Neural progenitor cell (in vitro differentiated cells): ENCODE measurements at places on chromosomes 3 and 15.

DNA sequence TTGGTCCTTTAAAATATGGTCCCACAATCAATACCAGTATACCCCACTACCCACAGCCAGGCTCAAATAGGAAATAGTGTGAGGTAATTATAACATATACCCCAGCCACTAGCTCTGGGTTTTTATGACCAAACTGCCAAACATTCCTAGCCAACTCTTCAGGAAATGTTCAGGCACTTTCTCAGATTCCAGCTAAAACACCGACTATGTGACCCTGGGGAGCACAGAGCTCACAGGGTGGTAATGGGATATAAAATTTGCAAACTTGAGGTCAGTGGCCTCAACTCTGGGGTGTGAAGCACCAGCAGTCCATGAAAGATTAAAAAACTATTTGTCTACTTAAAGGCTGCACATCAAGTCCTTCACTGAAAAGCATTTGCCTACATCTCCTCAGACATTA, 12.9 kb downstream of the FBN1 start:
- DNase-seq, result no peak

- peak; percentile 80 for DNase-seq
Observed at GRCh38 chr3:125141596-125142419, 70.7 kb downstream of the SLC12A8 start.

GRCh38 chr15:64125978-64126377, 25.6 kb upstream of the SNX22 start:
- DNase-seq, result no peak

DNA sequence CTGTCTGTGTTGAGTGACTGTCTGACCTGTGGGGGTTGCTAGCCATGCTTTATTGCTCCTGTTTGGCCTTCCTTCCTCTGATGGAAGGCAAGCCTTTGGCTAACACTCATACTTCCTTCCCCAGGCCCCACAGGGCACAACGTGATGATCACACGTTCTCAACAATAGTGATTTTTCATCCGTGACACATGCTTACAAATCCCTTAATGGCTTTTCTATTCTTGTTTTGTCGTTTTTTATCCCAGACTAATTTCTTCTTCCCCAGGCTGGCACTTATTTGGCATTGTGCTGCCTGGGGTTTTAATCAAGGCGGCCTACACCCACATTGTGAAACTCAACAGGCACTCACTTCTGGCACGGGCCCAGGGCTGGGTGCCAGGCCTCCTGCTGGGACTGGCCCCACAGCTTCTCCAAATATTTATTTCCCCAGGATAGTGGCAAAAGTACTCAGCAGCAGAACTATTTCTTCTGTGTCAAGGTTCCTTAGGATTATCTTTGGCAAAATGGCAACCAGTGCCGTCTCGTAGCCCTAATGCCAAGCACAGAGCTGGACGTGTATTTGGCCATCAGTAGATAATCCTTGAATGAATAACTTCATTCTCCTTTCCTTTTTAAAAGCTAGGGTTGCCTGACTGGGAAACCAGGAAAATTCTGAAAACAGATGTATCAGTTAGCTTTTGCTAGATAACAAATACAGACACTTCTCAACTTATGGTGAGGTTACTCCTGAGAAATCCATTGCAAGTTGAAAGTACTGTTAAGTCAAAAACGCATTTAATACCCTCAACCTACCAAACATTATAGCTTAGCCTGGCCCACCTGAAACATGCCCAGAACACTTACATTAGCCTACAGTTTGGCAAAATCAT, 30.6 kb downstream of the CMTM7 start:
- DNase-seq, result no peak

GRCh38 chr3:9071936-9072666, 108.8 kb upstream of the RAD18 start:
- DNase-seq, result no peak

GRCh38 chr3:134802428-134803050, 7.5 kb downstream of the EPHB1 start:
- no peak for DNase-seq

- DNase-seq, result no peak
Observed at GRCh38 chr3:23264413-23264812, 61.3 kb downstream of the UBE2E2 start.

- no peak for DNase-seq
Observed at GRCh38 chr15:38650936-38651327, 86.3 kb upstream of the RASGRP1 start.

DNA sequence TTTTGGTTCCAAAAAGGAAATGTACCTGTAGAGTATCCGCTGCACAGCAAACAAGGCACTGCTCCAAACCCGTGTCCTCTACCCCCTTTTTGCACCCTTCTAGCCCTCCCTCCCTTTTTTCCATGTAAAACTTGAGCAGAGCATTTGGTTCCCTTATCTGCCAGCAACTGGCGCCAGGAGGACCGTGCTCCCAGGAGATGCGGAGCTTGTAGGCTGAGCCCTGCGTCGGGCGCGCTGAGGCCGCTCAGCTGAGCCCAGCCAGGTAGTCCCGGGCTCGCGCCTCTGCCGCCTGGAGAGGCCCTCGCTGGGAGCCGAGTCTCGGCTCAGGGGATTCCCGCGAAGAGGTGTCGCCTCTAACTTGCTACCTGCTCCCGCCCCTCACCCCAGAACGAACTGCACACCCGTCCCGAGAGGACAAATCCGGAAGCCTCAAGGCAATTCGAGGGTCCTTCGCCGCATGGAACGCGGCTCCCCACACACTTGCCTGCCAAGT, 575 bp downstream of the TRPM7 start:
- DNase-seq, result peak; percentile 83

DNA sequence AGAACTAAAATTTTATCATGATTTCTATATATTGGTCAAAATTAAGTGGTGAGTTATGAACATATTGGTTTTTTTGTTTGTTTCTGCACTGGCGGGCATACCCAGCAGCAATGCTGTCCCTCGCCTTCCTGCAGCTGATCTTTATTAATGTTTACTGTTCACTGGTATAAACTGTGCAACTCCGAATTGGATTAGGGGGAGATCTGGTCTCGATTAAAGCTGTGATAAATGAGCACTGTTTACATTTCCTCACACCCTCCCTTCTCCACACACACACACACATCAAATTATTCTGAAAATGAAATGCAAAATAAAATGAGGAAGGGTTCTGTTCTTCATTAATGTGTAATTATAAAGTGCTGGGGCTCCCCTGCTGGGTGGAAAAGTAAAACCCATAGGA, 48.5 kb upstream of the DAZL start:
- no peak for DNase-seq

DNA sequence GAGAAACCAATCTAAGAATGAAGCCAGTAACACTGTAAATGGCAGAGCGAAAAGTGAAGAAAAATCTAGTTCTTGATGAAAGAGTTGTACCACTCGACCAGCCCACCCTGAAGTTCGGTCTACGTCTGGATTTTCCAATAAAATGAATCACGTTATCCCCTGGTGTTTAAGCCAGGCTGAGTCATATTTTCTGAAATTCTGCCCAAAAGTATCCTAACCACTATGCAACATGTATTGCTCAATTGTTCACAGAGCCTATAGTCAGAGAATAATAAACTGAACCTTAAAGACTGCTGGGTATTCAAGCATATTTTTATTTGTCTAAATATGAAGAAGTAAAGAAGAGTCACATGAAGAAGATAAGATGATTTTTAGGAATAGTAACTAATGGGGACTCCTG, 245.7 kb downstream of the FGF12 start:
- no peak for DNase-seq

DNA sequence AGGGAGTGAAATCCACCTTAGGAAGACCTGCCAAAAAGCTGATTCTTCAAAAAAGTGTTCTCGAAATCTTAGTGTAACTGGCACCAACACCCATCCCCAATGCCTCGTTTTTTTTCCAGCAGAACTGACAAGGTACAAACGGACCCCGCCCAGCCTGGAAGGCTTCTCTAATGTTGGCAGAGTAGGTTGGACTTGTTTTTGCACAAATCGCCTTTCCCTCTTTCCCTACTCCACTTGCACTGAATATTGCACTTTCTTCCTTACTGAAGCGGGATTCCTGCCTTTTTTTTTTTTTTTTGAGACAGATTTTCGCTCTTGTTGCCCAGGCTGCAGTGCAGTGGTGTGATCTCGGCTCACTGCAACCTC, 544 bp upstream of the TIMMDC1 start:
- peak; percentile 25 for DNase-seq

- DNase-seq, result peak; percentile 42
Observed at GRCh38 chr3:131568460-131568859, 65.7 kb upstream of the MRPL3 start.

DNA sequence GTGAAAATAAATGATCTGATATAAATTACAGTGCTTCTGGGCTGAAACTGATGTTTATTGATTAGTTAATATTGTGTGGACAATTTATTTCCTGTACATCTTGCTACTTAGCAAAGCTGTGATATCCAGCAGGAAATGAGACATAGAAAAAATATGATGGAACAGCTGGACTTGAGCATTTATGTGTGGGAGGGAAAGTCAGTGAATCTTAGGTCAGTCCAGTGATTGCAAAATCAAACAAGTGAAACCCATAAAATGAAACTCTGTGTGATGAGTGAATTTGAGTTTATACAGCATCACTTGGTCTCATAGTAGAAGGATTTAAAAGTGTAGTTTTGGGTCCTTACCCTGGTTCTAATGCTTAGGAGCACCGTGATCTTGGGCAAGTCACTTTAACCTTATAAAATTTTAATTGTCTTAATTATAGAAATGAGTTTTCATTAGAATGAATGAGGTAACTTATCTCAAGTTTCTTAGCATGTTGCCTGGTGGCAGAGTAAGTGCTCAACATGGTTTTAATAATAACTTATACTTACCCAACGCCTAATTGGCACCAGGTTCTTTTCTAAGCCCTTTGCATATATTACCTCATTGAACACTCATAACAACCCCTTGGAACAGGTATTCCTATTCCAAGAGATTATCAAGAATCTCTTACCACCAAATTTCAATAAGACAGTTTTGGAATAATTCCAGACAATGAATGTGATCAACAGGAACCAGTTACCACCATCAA, 194.6 kb downstream of the ADAMTSL3 start:
- no peak for DNase-seq

DNA sequence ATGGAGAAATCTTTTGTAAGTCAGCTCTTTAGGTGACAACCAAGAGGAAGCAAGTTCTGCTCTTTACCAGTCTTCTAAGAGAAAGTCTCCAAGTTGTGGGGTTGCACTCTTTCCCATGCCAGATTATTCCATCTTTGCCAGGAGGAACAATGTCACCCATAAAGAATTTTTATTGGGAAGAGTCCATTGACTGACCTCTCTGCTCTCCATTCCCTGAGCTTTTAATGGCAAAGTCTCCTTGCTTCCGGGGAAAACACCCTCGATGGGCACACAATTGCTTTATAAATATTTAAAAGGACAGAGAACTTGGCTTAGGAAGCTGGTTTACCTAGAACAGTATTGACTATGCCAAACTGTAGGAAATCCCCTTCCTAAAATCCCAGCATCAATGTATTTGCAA, 19.9 kb upstream of the UBE2E1 start:
- DNase-seq, result no peak

GRCh38 chr3:10845839-10846656, 30.0 kb downstream of the SLC6A11 start:
- no peak for DNase-seq

DNA sequence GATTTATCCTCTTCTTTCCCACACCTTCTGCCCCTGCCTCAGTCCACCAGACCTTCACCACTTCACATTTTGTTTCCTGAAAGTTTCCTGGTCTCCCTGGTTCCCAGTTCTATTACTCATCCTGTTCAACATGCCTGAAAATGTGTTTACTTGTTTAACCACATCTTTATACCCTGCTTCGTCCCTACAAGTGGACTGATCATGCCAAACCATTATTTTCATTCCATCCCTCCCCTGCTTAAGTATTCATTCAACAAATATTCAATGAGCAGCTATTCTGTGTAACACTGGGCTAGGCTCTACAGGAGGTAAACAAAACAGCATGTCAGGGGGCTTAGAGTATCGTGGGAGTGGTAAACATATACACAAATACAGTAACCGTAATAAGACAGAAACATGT, 5.5 kb downstream of the MYO5A start:
- DNase-seq, result no peak

DNA sequence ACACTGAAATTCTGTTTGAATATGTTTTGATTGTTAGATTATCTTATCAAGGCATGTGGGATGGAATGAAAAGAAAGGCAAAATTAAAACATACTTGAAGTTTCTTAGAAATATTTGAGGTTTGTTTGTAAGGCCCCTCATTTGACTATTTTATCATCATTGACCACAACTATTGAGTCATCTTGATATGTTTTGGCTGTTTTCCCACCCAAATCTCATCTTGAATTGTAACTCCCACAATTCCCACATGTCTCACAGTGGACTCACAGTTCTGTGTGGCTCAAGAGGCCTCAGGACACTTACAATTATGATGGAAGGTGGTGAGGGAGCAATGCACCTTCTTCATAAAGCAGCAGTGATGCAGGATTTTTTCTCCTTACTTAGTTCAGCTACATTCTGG, 917.1 kb downstream of the PLOD2 start:
- DNase-seq, result no peak

DNA sequence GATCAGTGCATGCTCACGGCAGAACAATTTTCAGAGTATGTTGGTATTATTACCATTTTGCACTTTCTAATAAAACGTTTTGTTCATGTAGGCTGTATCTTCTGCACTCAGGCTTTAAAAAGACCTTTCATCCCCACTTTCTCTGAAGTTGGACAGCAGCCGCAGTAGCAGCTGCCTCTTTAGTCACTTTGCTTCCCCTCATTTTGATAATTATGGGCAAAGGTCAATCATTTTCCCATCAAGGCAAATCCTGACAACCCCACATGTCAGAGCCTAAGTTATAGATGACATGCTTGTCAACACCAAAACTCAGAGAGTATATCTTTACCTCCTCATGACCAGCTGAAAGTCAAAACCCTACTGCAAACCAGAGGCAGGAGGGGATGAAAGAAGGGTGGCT, 99.7 kb downstream of the ROBO2 start:
- DNase-seq, result no peak

DNA sequence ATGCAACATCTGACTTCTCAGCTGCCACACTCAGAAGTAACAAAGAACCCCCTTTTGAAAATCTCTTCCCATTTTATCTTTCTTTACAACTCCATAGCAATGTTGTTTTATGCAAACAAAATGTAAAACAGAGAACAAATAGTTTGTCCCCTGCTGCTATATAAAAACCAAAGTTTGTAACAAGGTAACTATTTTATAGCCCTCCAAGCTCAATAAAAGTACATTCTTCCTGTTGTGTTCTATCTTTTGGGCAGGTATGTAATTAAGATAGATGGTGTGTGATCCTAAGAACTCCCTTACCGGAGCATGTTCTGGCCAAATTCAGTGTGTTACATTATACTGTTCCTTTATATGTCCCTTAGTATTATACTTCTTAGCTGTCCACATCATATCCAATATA, 12.6 kb upstream of the CGNL1 start:
- no peak for DNase-seq

DNA sequence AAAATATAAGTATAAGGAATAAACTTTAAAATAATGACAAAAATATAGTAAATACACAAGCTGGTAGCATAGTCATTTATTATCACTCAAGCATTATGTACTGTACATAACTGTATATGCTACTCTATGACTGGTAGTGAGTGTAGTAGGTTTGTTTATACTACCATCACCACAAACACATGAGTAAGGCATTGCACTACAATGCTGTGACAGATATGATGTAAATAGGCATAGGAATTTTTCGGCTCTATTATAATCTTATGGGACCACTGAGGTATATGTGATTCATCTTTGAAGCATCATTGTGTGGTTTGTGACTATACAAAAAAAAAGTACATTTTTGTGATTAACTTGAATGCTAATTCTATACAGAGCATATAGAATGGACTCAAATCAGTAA, 35.3 kb upstream of the FBN1 start:
- DNase-seq, result no peak
